Ovary (tissue), 10 donors: ENCODE measurements at places on chromosomes 2 and 18. TPM values are rescaled to one million over a fixed set of nuclear protein-coding genes. Genes with fewer than 3 reads are reported as not detected.

Gene CPLX4
- not detected for total RNA-seq

Gene MAP3K19
- total RNA-seq = 0.36 TPM

Gene GTF2A1L
- 3.5 TPM for total RNA-seq

Gene SP140
- 1.0 TPM for total RNA-seq

Gene SPC25
- total RNA-seq = 0.34 TPM

Gene EFR3B
- total RNA-seq = 4.5 TPM

Gene PSD4
- total RNA-seq = 5.4 TPM

GRCh38 chr2:101001691-101002561 lies at the start of gene RPL31:
Gene RPL31 (plus strand): TSS chr2:101002289. CDS start chr2:101002702, 413 bp downstream.
- H3K4me3 ChIP-seq = peak within 1 kb of the TSS; percentile 58
- DNase-seq = peak; percentile 97
- H3K36me3 ChIP-seq = no peaks in the 10 kb centered on the region

DNA sequence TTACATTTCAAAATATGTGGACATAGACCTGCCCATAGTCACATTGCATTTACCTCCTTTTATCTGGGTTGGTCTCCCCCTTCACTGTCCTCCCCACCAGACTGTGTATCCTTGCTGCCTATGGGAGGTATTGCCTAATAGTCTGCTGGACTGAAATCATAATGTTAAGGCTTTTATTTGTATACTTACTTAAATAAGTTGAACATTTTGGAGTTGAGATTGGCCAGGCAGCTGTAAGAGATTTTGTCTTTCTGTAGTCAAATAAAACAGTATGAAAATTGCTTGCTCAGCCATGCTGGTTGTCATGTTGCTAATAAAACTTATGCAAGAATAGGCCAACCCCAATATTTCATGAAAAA lies 280.9 kb downstream of the PTPRM start:
- H3K27me3 ChIP-seq = no peaks in the 10 kb centered on the region
- H3K27ac ChIP-seq = no peak overlapping the region
- H3K4me3 ChIP-seq = no peak overlapping the region
- no peak for DNase-seq
- no peaks in the 10 kb centered on the region for H3K36me3 ChIP-seq

DNA sequence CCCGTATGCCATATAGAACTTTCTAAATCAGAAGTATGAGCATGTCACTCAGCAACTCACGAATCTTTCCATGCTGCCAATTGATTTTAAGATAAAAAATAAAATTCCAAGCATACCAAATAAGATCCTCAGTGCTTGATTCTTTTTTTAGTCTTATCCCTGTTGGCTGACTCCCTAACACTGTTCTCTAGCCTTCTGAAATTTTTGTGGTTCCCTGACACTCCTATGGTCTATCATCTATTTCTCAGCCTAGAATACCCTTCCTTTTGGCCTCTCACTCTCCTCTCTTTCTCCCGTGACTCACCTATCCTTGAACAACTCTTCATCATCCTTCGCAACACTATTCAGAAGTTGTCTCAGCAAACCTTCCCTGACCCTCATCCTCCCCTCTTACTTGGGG lies 50.5 kb downstream of the CCDC141 start:
- no peak for DNase-seq
- no peaks in the 10 kb centered on the region for H3K4me1 ChIP-seq
- H3K27ac ChIP-seq = no peak overlapping the region
- no peaks in the 10 kb centered on the region for H3K27me3 ChIP-seq

GRCh38 chr2:201237486-201238123 lies 22.7 kb upstream of the CASP8 start:
- H3K27me3 ChIP-seq = no peaks in the 10 kb centered on the region
- H3K27ac ChIP-seq = no peak overlapping the region
- no peak overlapping the region for H3K4me3 ChIP-seq
- H3K36me3 ChIP-seq = no peaks in the 10 kb centered on the region
- peaks cover 3% of the 10 kb centered on the region for H3K4me1 ChIP-seq

DNA sequence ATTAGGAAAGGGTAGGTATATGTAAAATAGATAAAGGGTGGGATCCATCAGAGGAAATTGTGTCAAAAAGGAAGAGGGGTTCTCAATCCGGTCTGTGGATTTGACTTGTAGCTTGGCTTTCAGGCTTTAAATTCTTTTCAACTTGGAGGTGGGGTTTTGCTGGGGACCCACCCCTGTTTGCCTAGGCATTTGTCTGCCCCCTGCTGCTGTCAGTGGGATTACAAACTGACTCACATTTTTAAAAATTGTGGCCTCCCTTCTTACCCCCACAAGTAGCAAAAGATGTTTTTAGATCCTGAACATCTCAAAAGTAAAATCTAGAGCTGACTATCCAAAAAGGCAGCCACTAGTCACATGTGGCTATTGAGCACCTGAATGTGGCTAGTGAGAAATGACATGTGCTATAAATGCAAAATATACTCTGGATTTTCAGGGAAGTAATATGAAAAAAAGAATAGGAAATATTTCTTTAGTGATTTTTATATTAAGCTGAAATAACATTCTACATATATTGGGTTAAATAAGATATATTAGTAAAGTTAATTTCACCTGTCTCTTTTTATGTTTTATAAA lies 178.9 kb downstream of the GFPT1 start:
- no peaks in the 10 kb centered on the region for H3K36me3 ChIP-seq
- H3K4me3 ChIP-seq = no peak overlapping the region
- no peak for DNase-seq
- no peaks in the 10 kb centered on the region for H3K27me3 ChIP-seq
- H3K27ac ChIP-seq = no peak overlapping the region

- H3K36me3 ChIP-seq = no peaks in the 10 kb centered on the region
- no peak overlapping the region for H3K27ac ChIP-seq
Measured at GRCh38 chr2:81327911-81328310, 1023.4 kb upstream of the LRRTM1 start.

GRCh38 chr2:161956738-161957137 lies 117.3 kb downstream of the DPP4 start:
- DNase-seq = no peak
- H3K36me3 ChIP-seq = no peaks in the 10 kb centered on the region
- H3K4me3 ChIP-seq = no peak overlapping the region

- no peak overlapping the region for H3K27ac ChIP-seq
- H3K36me3 ChIP-seq = no peaks in the 10 kb centered on the region
- H3K4me1 ChIP-seq = peaks cover 3% of the 10 kb centered on the region
- no peak overlapping the region for H3K4me3 ChIP-seq
- no peak for DNase-seq
- no peaks in the 10 kb centered on the region for H3K27me3 ChIP-seq
Measured at GRCh38 chr2:202023904-202024266, 9.8 kb upstream of the FZD7 start.

DNA sequence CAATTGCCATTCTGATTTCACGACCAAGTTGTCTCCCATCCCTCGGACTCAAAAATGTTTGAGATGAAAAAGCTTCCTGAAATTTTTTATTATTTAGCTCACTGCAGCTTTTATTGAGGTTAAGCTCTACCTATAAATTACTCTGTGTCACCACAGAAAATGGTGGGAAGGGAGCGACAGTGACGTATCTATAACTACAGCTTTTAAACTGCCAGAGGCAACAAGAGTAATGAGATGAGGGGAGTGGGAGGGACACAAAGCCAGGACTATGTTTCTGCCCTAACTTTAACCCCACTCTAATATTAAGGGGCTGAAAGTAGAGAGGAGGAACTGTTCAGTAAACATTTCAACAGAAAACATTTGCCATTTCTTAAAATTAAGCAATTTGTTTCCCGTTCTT lies 37.4 kb downstream of the SMAD2 start:
- no peaks in the 10 kb centered on the region for H3K4me1 ChIP-seq
- no peak overlapping the region for H3K4me3 ChIP-seq
- no peak for DNase-seq
- H3K27me3 ChIP-seq = no peaks in the 10 kb centered on the region
- H3K27ac ChIP-seq = no peak overlapping the region
- no peaks in the 10 kb centered on the region for H3K36me3 ChIP-seq

DNA sequence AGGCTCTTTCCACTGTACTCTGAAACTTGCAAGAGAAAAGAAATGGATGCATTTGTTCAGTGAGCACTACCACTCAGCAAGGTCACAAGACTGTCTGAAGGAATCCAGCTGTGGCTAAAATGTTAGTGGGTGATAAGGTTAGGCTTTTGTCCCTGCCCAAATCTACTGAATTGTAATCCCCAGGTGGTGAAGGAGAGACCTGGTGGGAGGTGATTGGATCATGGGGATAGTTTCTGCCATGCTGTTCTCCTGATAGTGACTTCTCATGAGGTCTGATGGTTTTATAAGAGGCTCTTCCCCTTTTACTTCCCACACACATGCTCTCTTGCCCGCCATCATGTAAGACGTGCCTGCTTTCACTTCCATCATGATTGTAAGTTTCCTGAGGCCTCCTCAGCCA lies 68.2 kb downstream of the ZNF385B start:
- H3K36me3 ChIP-seq = no peaks in the 10 kb centered on the region
- no peak overlapping the region for H3K27ac ChIP-seq
- H3K4me1 ChIP-seq = no peaks in the 10 kb centered on the region
- no peaks in the 10 kb centered on the region for H3K27me3 ChIP-seq
